Activated CD4-positive, alpha-beta T cell treated with anti-CD3 and anti-CD28 coated beads for 36 hours (primary cell): ENCODE measurements at places on chromosomes 13 and 19. TPM values are rescaled to one million over a fixed set of nuclear protein-coding genes. Genes with fewer than 3 reads are reported as not detected.

NEK5 gene
- total RNA-seq, result 0.16 TPM

BRSK1 gene
- 4.1 TPM for total RNA-seq

GRCh38 chr19:13212759-13213330 lies 62.6 kb downstream of the IER2 start:
- H3K4me3 ChIP-seq, result no peak overlapping the region
- no peaks in the 10 kb centered on the region for H3K36me3 ChIP-seq
- no peaks in the 10 kb centered on the region for H3K27me3 ChIP-seq

- no peaks in the 10 kb centered on the region for H3K36me3 ChIP-seq
- no peak for DNase-seq
- H3K27me3 ChIP-seq, result peaks cover 6% of the 10 kb centered on the region
- H3K4me1 ChIP-seq, result peaks cover 11% of the 10 kb centered on the region
- H3K4me3 ChIP-seq, result no peak overlapping the region
- no peak overlapping the region for H3K27ac ChIP-seq
Measured at GRCh38 chr19:44607049-44607448, 6.3 kb upstream of the IGSF23 start.

- peaks cover 25% of the 10 kb centered on the region for H3K4me1 ChIP-seq
- no peaks in the 10 kb centered on the region for H3K36me3 ChIP-seq
- no peak overlapping the region for H3K4me3 ChIP-seq
- DNase-seq, result no peak
Measured at GRCh38 chr13:46526100-46526735, 26.8 kb upstream of the LRCH1 start.
